ENCODE measurements at places on chromosomes 7 and 10.
A peak's percentile ranks its signal among the peaks of the same experiment; 100 is the strongest.

- no peak for ATAC-seq
Observed at GRCh38 chr7:22833113-22833855, 10.6 kb upstream of the TOMM7 start.

DNA sequence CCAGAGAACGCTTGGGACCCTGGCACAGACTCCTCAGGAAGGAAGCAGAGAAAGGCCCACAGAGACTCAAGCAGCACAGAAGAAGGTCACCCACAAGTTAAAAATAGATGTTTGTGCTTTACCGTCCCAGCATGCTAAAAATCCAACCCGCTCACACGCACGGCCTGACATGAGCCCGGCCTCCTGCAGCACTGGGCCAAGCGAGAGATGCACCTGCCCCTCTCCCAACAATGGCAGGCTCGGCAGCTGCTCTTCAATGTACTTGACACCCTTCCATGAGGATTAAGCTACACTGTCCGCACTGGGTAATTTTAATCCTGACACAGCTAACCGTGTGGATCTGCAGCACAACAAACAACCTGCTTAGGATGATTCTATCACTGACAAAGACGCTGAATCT is 9.3 kb downstream of the DIP2C start:
- ATAC-seq = no peak

DNA sequence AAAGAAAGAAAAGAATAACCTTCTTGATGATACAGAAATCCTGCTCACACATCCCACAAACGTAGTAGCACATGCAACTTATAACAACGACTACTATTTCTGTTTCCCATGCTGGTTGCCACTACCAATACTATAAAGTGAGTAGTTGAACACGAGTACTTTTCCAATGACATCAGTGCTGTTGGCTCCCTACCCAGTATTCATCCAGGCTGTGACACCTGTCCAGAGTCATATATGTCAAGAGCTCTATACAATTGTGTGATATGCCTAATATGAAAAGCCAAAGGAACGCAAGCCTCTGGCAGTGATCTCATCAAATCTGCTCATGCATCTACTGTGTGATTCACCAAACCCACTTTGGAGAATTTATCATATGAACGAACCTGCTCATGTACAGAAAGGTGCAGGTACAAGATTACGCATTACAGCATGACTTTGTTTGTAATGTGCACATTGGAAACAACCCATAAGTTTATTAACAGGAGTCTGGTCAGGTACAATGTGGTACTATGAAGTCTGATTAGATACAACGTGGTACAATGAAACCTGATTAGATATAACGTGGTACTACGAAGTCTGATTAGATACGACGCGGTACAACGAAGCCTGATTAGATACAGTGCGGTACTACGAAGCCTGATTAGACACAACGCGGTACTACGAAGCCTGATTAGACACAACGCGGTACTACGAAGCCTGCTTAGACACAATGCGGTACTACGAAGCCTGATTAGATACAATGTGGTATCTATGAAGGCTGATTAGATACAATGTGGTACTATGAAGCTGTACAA is 5.8 kb upstream of the ITIH5 start:
- no peak for ATAC-seq

DNA sequence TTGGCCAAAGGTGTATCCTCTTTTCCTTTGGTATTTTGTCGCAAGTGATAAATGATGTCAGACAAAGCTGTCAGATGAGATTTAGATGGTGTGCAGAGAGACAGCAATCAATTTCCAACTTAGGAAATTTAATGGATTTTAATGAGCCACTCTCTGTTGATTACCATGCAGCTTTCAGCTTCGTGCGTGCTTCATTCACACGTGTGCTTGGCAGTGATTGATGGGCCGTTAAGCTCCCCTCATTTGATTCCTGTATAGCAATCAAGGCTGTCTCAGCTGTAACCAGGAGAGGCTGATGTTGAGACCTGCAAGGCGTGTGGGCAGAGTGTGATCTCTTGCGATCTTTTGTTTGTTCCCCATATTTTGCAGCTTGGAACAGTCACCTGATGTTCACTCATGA is 439.6 kb downstream of the CALN1 start:
- peak; percentile 84 for ATAC-seq

DNA sequence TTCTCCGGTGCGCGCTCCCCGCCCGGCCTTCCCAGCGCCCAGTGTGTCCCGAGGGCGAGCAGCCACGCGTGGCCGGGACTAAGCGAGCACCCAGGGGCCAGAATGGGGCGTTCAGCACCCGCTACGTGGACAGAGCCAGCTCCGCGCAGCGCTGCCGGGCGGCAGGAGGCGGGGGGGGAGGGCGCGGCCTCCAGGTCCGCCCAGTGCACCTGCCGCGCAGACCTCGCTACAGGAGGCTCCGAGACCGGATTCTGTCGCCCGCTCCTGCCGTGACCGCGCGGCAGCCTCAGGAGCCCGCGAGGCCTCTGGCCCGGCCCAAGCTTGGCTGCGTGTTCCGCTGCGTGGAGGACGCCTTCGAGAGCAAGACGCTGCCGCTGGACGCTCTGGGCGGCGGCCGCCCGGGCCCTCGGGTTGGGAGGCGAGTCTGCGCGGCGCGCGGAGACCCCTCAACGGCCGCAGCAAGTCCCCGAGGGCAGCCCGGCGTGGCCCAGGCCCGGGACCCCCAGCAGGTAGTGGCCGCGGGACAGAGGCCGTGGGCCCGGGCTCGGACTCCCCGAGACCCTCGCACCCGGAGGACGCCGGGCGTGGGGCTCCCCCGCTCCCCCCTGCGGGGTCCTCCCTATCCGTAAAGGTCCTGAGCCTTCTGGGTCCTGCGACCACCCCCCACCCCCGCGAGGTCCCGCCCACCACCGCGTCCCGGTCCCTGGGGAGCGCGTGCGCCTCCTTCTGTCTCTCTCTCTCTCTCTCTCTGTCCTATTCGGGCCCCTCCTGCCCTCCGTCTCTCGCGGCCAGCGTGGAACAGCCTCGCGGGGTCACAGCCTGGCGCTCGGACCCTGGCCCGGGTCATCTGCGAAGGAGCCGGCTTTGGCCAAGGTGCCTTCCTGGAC is 904 bp upstream of the DPYSL4 start:
- ATAC-seq = peak; percentile 54

- ATAC-seq = peak; percentile 86
Observed at GRCh38 chr10:116742367-116743265, at the start of gene HSPA12A. Gene HSPA12A, minus strand, starts transcription at chr10:116742566. Its CDS starts 97 bp downstream, at chr10:116742469.

- no peak for ATAC-seq
Observed at GRCh38 chr10:3623746-3624145, 161.3 kb downstream of the KLF6 start.

- no peak for ATAC-seq
Observed at GRCh38 chr10:6595499-6595898, 15.4 kb upstream of the PRKCQ start.

- ATAC-seq = peak; percentile 27
Observed at GRCh38 chr10:68938117-68938516, 17.9 kb upstream of the DDX21 start.

DNA sequence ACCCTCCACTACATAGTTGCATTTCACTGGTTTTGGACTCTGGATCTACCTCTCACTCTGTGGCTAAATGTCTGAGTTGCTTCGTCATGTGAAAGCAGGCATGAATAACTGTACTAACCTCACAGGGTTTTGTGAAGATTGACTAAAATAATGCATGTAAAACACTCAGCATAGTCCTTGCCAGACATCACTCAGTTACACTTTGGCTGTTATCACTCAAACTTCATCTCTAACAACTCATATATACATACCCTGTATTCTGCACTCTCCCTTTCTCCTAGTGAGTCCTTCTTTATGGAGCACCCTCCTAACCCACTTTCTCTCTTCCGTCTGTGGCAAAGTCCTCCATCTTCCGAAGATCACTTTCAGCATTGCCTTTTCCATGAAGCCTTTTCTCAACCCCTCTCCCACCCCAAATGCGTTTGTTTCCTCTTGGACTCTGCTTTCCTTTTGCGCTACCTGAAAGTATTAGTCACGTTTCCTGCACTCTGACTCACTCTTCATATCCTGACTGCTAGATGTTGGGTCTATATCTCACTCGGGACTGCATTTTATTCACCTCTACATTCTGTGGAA is 72.6 kb downstream of the OSBPL3 start:
- no peak for ATAC-seq

- no peak for ATAC-seq
Observed at GRCh38 chr10:72832701-72833100, 60.8 kb upstream of the OIT3 start.

GRCh38 chr10:29746080-29746797 is 111.5 kb upstream of the SVIL start:
- peak; percentile 48 for ATAC-seq

GRCh38 chr7:83613232-83613631 is 35.7 kb downstream of the SEMA3E start:
- no peak for ATAC-seq

DNA sequence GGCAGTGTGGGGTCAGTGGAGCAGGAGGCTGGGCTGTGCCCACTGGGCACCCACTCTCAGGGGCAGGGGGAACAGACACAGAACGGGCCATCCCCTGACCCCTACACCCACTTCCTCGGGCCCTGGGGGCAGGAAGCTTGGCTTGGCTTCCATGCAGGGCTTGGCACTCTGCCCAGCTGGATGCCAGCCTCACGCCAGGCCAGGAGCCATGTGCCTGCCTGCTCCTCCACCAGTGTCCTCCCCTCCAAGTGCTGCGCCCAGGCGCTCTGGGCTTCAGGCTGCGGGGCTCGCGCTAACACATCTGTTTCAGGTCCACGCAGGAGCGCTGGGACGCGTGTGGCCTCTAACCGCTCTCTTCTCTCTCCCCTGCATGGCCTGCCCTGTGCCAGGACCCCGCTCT is 12.7 kb downstream of the LDB3 start:
- no peak for ATAC-seq

GRCh38 chr10:12587451-12587888 is 238.1 kb downstream of the CAMK1D start:
- ATAC-seq = peak; percentile 27

DNA sequence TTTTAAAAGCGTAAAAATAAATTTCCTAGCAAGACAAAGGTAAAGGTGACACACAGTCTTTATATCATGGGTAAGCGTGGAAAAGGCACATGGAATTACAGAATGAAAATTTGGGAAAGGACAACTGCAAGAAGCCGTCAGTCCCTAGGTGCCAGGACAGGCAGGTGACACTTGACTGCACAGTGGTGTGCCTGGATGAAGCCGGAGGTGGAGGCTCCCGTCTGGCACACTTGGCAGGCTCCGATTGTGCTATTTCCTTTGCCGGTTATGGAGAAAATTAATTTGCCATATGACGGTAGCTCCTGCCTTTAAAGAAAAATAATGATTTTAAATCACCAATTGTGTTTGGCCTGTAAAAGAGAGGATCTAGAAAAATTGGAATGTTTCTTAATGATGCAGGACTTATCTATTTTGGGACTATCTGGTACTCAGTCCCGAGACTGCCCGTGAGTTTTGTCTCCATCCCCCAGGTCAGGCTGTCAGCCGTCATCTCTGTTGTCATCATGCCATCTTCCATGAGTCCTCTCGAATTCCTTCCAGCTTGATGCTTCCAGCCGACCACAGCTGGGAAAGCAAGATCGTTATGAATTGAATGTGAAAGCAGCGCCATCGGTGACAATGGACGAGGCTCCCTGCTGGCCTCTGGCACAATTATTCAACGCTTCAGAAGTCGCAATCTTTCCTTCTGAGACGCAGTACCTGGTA is 56.2 kb upstream of the MGMT start:
- no peak for ATAC-seq

GRCh38 chr10:99540657-99541531 is 8.2 kb downstream of the NKX2-3 start:
- peak; percentile 49 for ATAC-seq

GRCh38 chr10:124685261-124685660 is 58.9 kb downstream of the FAM53B start:
- no peak for ATAC-seq

GRCh38 chr7:148159331-148159730 is 431.2 kb upstream of the C7orf33 start:
- no peak for ATAC-seq

DNA sequence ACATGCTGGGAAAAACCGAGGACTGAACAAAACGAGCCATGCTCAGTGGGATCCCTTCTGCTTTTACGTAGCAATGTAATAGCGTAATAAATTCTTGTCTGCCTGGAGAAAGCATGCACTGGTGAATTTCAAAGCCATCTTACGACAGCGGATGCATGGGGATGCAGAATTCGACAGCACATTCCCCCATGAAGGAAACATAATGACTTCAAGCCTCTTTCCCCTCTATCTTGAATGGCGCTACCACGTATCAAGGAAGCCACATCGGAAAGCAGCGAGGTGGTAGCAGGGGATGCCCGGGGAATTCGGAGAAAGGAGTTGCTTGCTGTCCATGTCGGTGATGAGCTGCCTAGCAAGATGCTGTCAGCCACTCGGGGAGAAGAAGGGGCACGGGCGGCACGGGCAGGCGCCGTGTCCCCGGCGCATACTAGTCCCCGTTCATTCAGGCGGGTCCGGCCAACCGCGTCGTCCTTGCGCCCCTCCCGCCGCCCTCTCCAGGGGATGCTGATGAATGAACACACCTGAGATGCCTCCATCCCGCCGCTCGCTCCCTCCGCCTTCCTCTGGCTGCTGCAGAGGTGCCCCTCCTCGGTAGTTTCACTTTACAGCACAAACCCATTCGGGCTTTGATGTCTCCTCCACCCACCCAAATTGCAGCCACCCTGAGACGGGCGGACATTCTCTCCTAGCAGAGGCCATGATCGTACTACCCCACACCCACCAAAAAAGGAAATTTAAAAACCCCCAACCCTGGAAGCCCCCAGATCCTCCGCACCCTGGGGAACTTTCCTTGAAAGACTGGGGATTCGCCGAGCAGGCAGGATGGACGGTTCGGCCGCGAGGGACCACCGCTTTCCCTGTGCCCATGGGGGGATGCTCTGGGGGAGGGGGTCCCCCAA is 644 bp downstream of the SORBS1 start:
- peak; percentile 8 for ATAC-seq

GRCh38 chr10:120588311-120588710 is 131.3 kb downstream of the PLPP4 start:
- ATAC-seq = no peak

DNA sequence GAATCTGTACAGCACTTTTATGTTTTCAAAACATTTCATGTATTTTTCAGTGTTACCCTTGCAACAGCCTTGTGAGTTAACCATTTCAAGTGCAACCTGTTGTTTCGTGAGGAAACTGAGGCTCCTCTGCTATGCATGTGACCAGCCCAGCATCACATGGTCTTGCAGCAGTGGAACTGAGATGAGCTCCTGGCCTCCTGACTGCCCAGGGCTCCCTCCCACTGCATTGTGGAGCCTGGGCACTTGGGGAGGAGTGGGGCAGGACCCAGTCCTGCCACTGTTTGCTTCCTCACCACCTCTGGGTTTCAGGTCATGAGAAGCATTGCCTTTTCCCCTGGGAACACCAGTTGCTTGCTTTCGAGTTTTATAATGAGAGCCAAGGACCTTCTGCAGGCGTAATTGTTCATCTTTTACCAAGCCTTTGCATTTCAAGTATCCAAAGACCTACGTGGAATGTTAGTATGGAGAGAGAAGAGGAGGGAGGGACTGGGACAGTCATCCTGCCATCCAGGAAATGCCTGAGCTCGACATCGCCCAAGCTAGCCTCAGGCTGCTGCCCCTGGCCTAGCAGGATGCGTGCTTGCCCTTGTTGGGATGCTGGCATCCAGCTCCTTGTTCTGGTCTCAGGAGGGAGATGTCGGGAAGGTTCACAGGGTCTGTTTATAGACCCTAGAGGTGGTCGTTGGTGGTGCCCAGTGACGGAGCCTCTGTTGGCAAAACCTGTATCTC is 32.3 kb upstream of the BHLHA15 start:
- no peak for ATAC-seq

All from motor neuron (in vitro differentiated cells).